Adrenal gland (tissue), 19 donors: ENCODE measurements at places on chromosomes 5 and 9. TPM values are rescaled to one million over a fixed set of nuclear protein-coding genes. Genes with fewer than 3 reads are reported as not detected.

The ANXA2R gene
- total RNA-seq = 3.1 TPM

The CANX gene
- total RNA-seq = 234 TPM

The NUDT12 gene
- 19.9 TPM for total RNA-seq

The MELK gene
- total RNA-seq = 0.53 TPM

The C9orf152 gene
- not detected for total RNA-seq

The WNT8A gene
- not detected for total RNA-seq

The SLC6A3 gene
- not detected for total RNA-seq

The PCDHB9 gene
- 0.52 TPM for total RNA-seq
